CD4-positive, alpha-beta T cell treated with Interleukin-4 for 1 hour (primary cell): ENCODE measurements at places on chromosomes 1 and 21.

- no peak for DNase-seq
Observed at GRCh38 chr1:201021630-201022492, 1.7 kb downstream of the KIF21B start.

DNA sequence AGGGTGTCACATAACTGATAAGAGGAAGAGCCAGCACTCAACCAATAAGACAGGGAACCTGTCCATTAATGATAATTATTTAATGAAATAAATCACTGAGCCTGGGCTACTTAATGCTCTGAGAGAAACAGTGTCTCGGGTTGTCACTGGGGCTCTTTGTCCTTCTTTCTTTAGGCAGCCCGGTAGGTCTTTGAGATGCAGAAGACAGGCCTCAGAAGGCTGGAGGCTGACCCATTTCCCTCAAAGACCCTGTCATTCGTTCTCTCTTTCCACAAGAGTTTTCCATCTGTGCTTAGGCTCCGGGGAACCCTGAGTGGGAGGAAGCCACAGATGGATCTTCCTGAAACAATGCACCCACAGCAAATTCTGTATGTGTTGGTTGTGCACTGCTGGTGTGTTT lies 68.2 kb downstream of the BRINP2 start:
- no peak for DNase-seq

DNA sequence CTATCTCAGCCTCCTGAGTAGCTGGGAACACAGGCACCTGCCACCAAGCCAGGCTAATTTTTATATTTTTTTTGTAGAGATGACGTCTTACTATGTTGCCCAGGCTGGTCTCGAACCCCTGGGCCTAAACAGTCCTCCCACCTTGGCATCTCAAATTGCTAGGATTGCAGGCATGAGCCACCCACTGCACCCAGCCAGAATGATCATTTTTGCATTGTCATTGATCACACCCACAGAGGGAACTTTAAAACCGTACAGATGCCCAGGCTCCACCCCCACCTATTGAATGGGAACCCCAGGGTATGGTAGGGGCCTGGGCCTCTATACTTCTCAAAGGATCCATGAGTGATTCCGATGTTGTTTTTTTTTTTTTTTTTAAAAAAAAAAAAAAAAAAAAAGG lies 36.7 kb downstream of the ETNK2 start:
- DNase-seq, result no peak

DNA sequence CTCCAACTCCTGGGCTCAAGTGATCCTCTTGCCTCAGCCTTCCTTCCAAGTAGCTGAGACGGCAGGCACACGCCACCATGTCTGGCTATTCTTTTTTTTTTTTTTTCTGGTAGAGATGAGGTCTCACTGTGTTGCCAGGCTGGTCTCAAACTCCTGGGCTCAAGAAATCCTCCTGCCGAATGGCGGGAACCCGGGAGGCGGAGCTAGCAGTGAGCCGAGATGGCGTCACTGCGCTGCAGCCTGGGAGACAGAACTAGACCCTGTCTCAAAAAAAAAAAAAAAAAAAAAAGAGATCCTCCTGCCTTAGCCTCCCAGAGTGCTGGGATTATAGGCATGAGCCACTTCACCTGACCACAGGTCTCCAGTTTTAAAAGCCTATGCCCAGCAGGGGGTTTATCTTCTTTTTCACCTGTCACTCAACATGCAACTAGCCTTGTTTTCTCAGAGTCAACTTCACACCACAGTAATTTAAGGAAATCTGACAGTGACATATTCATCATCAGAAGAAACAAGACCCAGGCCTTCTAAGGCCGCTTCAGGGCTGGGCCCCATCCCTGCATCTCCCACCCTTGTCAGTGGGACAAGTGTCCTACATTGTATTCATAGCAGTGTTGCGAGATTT lies 38.3 kb upstream of the GALNT2 start:
- DNase-seq, result no peak

GRCh38 chr1:156419854-156420204 lies 50.8 kb downstream of the RHBG start:
- peak; percentile 38 for DNase-seq

- no peak for DNase-seq
Observed at GRCh38 chr21:42338729-42339715, 11.8 kb downstream of the TFF2 start.

GRCh38 chr1:105655032-105655431 lies 1401.4 kb upstream of the PRMT6 start:
- DNase-seq, result no peak

DNA sequence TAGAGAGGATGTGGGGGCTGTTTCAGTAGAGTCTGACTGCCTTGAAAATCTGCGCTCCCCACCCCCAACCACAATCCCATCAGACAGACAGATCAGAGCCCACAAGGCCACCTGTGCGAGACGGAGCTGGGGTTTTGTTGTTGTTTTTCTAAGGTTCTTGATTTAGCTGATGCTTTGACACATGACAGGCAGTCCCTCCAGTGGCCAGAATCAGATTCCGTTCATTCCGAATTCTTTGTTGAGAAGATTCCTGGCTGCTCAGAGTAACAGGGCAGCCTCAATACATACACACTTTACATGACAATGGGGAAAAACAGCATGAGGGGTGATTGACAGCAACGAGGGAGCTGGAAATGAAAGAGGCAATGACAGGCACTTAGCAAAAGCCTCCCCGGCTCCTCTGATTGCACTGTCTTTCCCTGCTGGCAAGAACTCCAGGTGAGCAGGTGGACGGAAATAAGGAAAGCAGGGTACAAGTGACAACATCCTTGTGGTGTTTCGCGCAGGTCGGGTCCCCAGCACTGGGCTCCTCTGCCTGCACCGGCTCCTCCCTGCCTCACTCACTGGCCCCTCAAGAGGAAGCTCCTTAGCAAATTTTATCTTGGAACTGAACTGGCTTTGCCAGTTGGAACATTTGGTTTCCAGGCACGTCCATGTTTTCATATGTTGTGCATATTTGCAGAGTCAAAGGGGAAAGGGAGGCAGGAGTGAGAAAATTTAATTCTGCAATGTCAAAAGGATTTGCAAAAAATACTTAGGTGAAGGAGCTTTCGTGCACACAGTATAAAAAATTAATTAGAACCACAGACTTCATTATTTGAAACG lies 148.7 kb downstream of the PGBD5 start:
- DNase-seq, result no peak

- no peak for DNase-seq
Observed at GRCh38 chr1:201503397-201504176, 3.3 kb downstream of the CSRP1 start.

DNA sequence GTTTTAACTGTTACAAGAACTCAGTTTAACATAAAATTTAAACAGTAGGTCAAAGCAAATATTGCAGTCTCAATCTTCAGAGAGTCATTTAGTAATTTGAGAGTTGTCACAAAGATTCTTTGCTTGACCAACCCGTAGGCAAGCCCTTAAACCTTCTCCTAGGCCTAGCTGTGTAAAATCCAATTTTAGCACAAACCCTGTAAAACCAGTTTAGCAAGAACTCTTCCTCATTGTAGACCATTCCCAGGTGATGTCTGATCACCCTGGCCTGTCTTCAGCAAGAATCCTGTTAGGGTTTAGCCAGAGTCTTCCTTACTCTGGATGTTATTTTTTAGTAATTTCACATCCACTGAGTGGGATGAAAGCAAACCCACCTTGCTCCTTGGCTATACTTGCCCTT lies 30.1 kb downstream of the LRIG2 start:
- DNase-seq, result no peak

DNA sequence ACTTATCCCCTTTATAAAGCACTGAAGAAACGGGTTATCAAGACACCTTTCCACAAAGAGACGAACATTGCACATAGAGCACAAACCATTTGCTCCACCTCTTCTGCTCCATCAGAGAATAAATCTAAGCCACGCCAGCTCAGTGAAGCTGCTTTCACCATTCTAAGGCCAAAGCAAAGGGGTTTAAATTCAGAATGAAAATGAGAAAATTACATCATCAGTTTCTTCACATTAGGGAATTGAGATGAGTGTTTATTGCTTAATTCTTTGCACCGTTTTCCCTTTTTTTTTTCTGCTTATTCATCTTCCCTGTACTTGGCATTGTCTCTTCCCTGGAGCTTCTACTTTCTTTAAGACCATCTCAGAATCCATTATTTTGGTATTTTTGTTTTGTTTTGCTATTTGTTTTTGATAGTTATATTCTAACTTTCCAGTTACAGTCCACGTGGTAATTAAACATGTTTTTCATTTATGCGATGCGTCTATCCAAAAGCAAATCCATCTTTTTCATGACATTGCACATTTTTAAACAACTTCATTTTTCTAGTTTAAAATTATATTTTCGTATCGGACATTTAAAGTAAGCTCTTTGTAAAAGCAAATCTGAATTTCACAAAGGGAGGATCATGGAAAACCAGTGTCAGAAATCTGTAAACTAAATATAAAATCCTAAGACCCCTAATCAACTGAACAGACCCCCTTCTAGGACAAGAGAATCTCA lies 1.9 kb upstream of the OR2T34 start:
- DNase-seq, result no peak

DNA sequence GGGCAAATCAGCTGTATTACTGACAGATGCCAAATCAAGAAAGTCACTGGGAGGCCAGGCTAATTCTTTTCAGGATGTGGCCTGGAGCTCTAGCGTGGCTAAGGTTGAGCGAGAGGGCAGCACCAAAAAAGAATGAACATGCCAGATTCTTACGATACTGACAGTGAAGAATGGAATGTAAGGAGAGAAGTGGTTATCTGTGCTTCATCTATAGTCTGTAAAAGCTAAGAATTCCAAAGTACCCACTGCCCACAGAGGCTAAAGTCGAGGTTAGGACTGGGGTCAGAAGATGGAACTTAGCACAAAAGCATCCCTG lies 32.7 kb downstream of the TFAP2E start:
- DNase-seq, result no peak

- no peak for DNase-seq
Observed at GRCh38 chr1:118209648-118210047, 24.6 kb upstream of the SPAG17 start.

DNA sequence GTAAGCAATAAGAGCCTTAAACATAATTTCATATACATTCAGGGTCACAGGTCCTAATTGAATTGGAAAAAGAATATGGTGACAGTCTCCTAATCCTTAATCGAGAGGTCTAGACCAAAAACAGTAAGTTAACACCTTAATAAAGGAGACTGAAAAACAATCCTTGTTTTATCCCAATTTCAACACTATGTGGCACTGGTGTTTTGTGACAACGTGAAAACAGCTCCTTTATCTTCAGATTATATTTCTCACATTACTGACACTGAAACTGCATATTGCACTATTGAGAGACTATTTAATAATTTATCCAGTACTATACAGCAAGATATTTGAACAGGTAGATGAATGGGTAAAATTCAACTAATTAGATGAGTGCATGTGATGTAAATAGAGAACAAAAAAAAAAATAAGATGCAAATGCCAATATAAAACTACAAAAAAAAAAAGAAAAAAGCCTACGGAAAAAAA lies 34.1 kb downstream of the TP53BP2 start:
- no peak for DNase-seq

GRCh38 chr1:2825487-2826189 lies 24.1 kb upstream of the TTC34 start:
- no peak for DNase-seq

DNA sequence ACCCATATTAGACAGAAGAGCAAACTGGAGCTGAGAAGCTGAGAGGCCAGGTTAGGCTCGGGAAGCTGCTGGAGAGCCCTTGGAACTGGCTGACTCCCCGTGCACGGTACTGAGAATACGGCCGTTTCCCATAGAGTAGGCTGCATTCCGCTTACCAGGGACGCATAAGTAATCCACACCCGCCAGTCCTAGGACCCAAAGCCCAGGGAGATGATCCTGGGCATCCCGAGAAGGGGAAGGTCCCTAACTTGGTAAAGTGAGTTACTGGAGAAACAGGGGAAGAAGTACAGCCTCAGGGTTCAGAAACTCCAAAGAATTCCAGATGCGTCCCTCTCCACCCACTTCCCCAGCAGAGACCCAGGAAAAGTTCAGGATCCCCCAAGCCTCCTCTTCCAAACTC lies 1.3 kb downstream of the LRRC38 start:
- DNase-seq, result no peak

DNA sequence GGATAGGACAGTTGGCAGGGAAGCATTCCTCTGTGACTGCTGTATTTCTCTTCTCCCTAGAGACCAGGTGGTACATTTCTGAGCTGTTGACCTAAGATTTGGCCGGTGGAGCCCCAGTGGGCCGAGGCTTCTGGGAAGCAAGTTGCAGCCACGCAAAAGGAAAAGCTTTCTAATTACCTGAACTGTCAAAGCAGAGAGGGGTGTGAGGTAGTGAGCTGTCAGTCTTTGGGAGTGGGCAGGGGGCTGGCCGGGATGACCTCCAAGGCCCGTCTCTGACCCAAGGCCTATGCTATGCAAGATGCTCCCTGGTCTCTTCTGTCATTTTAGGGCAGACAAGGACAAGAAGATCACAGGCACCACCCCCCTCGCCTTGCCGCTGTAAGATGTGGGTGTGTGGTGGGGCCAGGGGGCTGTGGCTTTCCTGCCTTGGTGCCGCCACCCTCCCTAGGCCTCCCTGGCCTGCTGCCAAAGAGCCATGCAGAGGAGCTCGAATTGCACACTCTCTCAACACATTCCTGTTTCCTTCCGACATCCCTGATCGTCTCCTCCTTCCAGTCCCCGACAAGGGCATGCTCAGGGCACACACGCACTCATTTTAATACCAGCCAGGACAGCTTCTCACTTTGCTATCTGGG lies 7.7 kb downstream of the PADI1 start:
- DNase-seq, result peak; percentile 76

DNA sequence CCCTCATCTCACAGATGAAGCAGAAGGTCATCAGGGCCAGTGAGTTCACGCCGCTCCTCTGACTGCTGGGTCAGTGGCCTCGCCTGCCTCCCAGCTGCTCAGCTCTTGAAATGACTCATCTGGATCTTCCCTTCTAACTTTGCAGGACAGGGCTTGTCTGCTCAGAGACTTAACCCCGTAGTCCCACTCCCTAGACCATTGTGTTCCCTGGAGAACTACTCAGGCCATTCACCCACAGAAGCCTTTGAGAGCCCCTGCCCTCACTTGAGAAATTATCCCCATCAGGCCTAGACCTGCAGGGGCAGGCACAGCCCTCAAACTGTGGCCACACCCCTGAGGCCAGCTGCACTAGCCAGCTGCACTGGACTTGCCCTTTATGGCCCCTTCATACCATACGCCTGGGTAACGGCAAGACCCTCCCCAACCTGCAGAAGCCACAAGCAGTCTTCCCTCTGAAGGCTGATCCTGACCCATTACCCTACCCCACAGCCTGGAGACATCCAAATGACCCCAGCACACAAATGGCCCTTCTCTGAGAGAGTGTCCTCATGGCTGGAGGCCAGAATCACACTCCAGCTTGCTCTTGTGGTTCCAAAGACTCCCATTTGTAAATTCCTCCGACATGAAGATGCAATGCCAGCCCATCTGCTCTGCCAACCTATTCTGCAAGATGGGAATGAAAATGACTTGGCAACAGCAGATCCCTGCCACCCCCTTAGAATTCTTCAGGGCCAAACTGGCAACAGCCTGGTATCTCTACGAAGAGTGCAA lies 33.2 kb downstream of the RCSD1 start:
- no peak for DNase-seq

DNA sequence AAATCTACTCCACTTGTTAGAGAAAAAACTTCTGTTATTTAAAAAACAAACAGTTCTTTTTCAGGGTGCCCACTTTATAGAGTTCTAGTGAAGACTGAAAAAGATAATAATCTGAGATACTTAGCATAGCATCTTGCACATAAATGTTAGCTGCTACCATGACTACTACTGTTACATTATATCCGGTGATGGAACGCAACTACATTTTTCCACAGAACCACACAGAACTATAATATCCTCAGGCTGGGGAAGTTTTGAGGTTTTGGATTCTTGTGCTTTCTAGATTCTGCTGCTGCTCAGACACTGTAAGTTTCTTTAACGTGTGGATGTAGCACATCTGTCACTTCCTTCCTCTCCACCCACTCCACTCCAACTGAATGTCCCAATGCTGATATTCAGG lies 110.3 kb downstream of the PTPN14 start:
- no peak for DNase-seq

GRCh38 chr1:45152126-45152525 lies 54.3 kb downstream of the ZSWIM5 start:
- no peak for DNase-seq
